ENCODE measurements at places on chromosomes 11 and 22.
A peak's percentile ranks its signal among the peaks of the same experiment; 100 is the strongest.

GRCh38 chr11:118841469-118842242, 42.0 kb upstream of the CXCR5 start:
- DNase-seq: no peak

- DNase-seq: no peak
Observed at GRCh38 chr22:44426981-44427380, 71.1 kb downstream of the RTL6 start.

GRCh38 chr11:69030301-69030700, 17.3 kb upstream of the MRGPRF start:
- DNase-seq: no peak

DNA sequence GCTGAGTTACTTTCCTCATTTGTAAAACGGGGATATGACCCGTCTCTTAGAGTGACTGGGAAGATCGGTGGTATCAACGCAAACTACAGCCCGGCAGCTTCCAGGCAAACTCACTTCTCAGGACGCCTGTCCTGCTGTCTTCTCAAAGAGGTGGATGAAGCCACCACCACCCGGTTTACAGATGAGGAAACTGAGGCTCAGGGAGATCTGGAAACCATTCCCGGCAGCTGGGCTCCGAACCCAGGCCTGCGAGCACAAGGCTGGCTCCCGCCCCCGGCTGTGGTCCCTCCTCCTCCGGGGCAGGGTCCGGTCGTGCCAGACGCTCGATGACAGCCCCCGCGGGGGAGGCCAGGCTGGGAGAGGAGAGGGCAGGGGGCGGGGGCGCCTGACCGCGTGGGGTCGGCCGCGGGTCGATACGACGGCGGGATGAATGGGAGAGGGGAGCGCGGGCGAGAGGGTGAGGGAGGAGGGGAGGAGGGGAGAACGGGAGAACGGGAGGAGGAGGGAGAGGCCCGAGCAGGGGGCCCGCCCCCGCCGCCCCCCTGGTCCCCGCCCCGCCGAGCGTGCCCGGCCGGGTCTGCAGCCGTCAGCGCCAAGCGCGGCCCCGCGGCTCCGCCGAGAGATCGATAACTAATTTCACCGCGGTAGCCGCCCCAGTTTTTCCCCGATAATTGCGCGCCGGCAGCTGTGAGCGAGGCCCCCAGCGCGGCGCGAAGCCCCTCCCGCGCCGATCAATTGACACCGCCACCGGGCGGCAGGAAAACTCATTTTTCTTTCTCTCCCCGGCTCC, 14.0 kb downstream of the IGLL1 start:
- no peak for DNase-seq

DNA sequence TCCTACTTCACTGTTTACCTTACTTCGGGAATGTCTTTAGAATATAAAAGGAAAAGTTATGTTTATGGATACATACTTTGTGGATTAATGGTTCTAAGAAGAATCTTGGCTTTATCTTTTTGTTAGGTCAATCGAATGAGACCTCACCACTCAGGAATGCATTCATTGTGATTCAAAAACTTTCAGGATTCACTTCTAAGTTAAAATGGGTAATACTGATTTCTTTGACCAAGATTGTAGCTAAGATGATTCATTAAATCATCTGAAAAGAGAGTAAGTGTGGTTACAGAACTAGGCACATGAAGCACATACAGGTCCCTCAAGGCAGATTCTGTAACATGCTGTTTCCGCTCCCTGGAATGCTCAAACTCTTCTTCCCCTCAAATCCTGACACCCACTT, 716.4 kb downstream of the KCNA4 start:
- DNase-seq: no peak

- no peak for DNase-seq
Observed at GRCh38 chr11:17642370-17642769, 77.0 kb upstream of the MYOD1 start.

DNA sequence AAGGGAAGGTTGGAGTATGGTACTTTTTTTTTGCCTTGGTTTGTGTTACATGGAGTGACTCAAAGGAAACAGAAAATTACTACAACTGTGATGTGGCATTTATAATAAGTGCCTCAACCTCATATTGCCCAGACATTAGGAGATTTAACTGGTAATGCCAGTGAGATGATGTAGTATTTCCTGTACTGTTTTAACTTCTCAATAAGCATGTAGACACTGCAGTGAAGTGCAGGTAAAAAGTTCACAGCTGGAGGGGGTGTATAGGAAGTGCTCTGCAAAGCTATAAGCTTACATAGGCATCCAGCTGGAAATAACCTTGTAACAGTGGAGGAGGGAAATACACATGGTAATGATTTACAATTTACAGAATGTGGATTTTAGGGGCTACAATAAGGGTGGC, 138.2 kb upstream of the MTMR2 start:
- DNase-seq: no peak

- no peak for DNase-seq
Observed at GRCh38 chr22:47775191-47775590, 1012.7 kb downstream of the TBC1D22A start.

DNA sequence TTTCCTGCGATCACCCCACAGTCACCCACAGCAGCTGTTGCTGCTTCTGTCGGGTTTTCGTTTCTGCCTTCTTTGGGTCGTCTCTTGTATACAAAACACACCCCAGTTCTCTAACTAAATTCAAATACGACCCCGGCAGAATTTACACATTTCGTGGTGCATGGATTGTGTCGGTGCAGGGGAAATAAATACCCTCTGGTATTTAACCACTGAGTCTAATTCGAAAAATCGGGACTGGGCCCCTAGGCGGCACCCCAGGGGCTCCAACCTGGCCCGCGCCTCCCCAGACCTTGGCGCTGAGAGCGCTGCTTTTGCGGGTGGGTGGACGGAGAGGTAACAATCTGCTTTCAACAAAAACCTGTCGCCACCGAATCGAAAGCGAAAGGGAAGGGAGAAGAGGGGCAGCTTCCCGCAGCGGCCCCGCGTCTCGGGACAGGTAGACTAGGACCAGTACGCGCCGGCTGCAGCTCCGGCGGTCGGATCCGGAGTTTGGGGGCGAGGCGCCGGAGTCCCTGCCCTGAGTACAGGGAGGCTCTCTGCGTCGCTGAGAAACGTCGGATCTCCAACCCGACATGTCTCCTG, 4.4 kb downstream of the ALX4 start:
- no peak for DNase-seq

DNA sequence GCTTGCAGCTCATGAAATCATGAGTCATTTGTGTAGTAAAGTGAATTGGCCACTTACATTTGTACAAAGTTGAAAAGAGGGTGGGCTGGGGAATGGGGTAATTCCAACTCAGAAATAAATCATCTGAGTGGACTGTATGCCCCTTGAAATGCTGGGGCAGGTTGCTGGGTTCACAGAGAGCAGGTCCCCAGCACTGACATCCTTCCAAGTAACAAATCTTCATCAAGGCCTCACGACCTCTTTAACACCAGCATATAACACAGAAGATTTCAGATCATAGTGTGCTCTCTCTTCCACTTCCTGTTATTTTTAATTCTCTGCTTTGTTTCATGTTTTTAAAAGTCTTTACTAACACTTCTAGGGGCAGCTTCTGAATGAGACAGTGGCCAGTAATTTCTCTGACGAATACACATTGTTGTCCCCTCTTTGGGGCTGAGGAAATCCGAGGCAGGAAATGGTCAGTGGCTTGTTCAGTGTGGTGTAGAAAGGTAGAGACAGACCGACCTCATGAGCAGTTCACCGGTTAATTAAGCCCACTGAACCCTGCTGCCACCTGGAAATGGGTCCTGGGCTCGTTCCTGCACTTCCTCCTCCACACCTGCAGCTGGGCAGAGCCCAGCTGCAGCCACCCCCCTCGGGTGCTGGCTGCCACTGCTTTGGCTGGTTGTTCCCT, 127.7 kb downstream of the MAML2 start:
- DNase-seq: no peak

GRCh38 chr11:12756454-12756806, 82.2 kb downstream of the TEAD1 start:
- no peak for DNase-seq

GRCh38 chr11:34006876-34007275, 44.7 kb upstream of the CAPRIN1 start:
- no peak for DNase-seq

- no peak for DNase-seq
Observed at GRCh38 chr11:40178470-40178869, 1281.0 kb downstream of the LRRC4C start.

GRCh38 chr22:44493206-44493605, 4.8 kb downstream of the RTL6 start:
- DNase-seq: no peak

- DNase-seq: no peak
Observed at GRCh38 chr11:27864091-27864491, 163.8 kb upstream of the BDNF start.

DNA sequence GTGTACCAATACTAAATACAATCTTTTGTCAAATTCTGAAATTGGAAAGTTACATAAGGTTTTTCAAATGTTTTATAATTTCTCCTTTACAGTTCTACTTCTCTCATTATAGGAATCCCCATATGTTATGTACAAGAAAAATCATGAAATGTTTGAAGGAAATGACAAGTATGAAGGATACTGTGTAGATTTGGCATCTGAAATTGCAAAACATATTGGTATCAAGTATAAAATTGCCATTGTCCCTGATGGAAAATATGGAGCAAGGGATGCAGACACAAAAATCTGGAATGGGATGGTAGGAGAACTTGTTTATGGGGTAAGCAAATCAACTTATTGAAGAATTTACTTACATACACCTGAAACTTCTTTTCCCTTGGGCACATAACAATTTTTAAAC, 103.4 kb downstream of the MSANTD4 start:
- DNase-seq: no peak

- no peak for DNase-seq
Observed at GRCh38 chr11:64060861-64061444, 25.2 kb downstream of the FLRT1 start.

DNA sequence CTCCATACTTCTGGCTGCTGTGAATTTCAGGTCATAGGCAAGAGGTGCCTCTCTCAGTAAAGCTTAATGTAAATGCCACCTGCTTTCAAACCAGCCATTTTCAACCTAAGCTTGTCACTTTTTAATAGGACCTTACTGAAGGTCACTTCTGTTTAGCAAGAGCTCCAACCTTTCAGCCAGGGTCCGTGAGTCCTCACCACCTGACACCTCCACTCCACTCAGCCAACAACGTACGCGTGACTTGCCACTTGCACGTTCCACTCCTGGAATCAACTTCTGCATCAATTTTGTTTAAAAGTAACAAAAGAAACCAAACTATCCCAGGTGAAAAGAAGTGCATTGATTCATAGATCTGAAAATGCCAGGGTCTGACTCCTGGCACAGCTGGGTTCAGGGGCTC, 114.4 kb downstream of the TRIM29 start:
- no peak for DNase-seq

DNA sequence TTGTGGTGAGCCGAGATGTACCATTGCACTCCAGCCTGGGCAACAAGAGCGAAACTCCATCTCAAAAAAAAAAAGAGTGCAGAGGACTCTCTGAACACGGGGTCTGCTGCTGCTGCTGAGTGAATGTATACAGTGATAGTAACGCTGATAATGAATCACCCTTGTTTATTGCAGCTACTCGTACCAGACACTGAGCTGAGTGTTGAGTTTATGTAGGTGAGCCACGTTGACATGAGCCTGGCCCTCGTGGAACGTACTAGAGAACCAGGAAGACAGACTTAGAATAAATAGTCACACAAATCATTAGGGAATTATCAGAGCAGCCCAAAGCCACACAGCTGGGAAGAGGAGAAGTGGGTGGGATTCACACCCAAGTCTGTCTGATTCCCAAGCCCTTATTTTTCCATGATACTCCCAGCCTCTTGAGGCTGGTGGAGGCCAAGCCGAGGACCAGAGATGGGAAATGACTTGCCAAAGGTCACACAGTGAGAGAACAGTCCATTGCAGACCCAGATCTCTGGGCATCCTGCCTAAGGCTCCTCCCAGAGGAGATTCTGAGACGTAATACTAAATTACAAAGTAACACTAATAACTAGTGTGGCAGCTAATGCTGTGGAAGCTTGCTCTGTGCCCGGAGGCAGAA, 34.8 kb downstream of the MB start:
- DNase-seq: no peak

DNA sequence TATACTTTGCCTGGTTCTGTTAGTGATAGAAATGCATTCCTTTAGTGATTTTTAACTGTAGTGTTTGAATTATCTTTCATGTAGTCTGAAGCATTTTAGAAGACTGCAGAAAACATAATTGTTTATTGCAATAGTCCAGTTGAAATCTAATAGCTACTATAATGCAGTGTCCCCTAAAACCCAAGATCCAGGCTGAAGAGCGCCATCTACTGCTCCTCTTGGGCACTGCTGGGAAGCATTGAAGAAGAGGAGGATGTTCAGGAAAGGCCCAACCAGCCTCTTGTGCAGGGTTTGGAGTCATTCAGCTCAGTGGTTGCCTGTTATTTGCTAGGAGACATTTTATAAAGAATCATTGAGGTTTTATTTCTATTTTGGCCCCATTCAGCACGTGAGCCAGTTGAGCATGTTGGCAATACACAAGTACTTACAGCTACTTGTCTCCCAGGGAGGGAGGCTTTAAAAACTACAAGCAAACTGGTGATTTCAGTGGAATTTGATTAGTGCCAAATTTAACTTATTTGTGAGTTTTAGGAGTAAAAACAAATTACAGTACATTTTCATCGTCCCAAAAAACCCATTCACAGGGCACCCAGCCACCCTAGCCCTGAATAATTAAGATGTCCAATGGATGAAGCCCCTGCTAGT, 74.9 kb upstream of the HORMAD2 start:
- no peak for DNase-seq

GRCh38 chr11:114771172-114771571, 92.8 kb downstream of the NXPE2 start:
- no peak for DNase-seq

DNA sequence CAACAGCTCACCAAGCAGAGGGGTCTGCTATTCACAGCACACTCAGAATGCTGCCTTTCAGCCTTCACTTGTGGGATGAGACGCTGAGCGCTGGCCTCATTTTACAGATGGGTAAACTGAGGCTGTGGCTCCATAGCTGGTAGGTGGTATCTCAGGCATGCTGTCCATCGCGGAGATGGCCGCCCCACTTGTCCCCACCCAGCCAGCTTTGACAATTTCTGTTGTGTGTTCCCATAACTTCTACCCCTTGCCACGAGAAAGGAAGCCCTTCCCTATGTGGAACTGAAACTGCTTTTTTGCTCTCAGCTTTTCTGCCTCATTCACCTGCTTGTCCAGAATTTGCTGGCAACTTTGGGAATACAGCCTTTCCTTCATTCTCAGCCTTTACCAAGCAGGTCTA, 36.1 kb upstream of the NNMT start:
- DNase-seq: no peak

DNA sequence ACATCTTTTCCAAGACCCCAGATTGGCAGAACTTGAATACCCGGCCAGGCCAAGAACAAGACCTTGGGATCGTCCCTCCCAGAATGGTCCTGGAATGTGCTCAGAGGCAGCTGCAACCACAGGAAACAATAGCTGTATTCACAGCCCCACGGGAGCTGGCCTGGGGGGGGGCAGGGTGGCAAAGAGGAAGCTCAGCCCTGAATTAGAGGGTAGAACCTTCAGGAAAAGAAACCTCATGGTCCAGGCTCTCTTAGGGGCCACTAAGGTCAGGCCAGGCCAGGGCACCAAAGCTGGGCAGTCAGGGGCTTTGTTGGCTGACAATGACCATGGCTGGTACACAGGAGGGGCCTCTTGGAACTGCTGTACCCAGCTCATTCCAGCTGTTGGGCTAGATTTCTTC, 17.3 kb downstream of the RPL27A start:
- peak; percentile 66 for DNase-seq
